ENCODE measurements at places on chromosomes 5 and 9.

DNA sequence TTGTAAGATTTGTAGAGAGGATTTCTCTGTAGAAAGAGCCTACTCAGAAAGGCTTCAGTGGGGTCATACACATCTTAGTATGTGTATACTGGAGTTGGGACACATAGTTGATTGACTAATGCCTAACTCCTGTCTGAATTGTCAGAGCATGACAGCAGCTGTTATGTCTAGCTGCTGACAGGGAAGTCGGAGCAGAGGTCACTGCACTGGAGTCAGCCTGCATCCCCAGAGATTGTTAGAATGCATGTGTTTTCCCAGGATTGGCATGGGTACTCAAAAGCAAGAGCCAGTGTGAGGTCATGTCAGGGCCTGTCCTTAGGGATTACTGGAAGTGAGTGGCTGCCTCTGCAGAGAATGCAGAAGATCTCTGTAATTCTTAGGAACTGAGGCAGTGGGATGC is 82.7 kb downstream of the ITGA1 start:
- DNase-seq, result no peak

DNA sequence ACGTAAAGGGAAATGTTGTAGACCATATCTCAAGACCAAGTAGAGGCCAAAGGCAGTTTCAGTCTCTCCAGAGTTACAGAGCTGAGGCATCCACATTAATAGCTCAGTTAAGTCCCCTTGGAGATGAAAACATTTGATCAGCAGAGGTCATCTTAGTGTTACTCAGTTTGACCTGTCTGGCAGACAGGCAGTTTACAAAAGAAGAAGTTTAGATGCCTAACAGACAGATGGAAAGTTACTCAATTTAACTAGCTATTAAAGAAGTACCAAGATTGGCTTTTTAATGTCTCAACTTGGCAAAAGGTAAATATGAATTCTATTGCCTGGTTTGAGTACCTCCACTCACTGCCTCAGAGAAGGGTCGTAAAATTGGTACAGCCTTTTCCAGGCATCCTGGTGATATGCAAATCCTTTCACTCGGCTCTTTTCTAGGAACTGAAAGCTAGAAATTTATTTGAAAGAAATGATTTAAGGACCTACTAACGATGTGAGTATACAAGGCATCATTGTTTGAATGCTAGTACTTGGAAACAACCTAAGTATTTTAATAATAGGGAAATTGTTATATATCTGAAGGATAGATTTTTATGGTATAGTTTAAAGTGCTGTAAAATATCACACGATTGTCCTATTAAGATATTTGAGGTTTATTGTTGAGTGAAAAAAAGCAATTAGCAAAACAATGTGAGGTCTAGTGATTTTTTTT is 14.8 kb downstream of the ACO1 start:
- DNase-seq, result no peak

- no peak for DNase-seq
Measured at GRCh38 chr9:11338130-11338529, 725.3 kb upstream of the PTPRD start.

- DNase-seq, result no peak
Measured at GRCh38 chr9:101652601-101653175, 57.9 kb upstream of the PPP3R2 start.

GRCh38 chr9:94511134-94511954 is 43.5 kb upstream of the PCAT7 start:
- peak; percentile 4 for DNase-seq

- DNase-seq, result no peak
Measured at GRCh38 chr9:90891308-90892040, 89.9 kb downstream of the SYK start.

DNA sequence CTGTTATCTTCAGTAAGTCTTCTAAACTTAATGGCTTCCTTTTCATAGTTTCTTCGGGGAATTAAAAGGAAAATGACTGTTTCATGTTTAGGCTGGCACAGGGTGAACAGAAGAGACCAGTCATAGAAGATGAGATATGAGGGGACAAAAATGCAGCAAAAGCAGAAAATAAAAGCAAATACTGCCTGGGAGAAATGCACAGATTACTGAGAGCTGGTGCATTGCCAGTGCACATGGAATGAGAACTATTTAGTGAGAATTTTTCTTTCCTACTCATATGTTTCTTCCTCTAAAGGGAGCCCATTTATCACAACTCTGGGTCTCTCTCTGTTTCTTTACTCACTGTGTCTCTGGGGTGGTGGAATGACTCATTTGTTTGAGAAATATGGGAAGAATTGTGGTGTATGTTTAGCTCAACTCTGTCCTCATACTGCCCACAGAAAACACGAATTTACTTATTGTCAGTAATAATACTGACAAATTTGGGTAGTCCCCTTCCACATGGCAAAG is 25.9 kb upstream of the ANKRD55 start:
- DNase-seq, result no peak

- DNase-seq, result no peak
Measured at GRCh38 chr5:179257176-179257682, 88.0 kb downstream of the ADAMTS2 start.

- peak; percentile 55 for DNase-seq
Measured at GRCh38 chr5:33588654-33589372, 148.0 kb downstream of the TARS1 start.

- DNase-seq, result no peak
Measured at GRCh38 chr5:86439593-86440110, 178.1 kb upstream of the COX7C start.

DNA sequence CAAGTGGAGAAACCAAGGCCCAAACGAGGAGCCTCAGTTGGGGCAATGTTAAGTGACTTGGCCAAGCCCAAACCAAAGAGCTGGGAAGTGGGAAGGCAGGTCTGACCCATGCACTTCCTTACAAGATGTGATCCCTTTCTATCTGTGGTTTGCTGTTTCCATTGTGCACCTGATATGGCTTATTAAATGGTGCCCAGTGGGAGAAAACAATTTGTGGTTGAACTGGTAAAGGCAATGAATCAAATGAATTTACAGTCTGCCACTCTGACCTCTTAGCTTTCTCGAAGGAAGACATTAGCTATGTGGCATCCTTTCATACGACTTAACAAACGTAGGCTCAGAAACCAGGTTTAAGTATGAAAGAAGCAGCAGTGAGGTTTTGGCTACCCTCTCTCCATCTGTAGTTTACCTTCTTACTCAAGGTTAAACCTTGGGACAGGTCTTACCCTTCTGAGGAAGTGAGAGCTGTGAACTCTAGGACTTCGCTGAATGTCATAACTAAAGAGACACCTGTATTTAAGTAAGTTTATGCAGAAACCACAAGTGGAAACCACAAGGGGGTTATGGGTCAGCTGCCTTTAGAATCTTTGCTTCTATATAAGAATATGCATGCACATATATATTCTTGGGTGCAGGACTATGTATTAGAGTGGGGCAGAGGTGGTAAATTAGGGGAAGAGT is 100.5 kb upstream of the SPATA31D4 start:
- DNase-seq, result no peak
